ENCODE measurements at places on chromosomes 5 and 9. TPM values are rescaled to one million over a fixed set of nuclear protein-coding genes. Genes with fewer than 3 reads are reported as not detected.

DNA sequence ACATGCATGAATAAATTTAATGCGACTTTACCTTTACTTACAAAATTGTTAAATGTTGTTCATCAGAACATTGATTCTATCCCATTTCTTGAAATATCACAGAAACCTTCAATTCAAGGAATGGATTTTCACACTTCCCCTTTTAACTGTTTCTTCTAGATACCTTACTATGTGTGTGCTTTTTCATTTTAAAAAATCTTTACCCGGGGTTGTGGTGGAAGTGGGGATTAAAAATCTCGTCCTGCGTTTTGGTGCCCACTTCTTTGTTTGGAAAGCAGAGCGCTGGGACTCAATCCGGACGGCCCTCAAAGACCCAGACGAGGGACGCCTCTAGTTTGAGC is 5.8 kb upstream of the MEF2C start:
- no peak for DNase-seq

ENTPD2 gene
- total RNA-seq: 14.1 TPM

DRD1 gene
- total RNA-seq: not detected

- DNase-seq: no peak
Observed at GRCh38 chr5:81751836-81752643, 1.1 kb upstream of the SSBP2 start.

IL5 gene
- not detected for total RNA-seq

Measured in PC-9 (cell line).